ENCODE measurements at places on chromosomes 11 and 22.

- no peak for DNase-seq
Observed at GRCh38 chr22:21796863-21797262, 61.3 kb upstream of the YPEL1 start.

GRCh38 chr11:3041699-3042441 is 15.4 kb downstream of the CARS1 start:
- no peak for DNase-seq

- no peak for DNase-seq
Observed at GRCh38 chr11:73236854-73237253, 18.8 kb downstream of the P2RY2 start.

DNA sequence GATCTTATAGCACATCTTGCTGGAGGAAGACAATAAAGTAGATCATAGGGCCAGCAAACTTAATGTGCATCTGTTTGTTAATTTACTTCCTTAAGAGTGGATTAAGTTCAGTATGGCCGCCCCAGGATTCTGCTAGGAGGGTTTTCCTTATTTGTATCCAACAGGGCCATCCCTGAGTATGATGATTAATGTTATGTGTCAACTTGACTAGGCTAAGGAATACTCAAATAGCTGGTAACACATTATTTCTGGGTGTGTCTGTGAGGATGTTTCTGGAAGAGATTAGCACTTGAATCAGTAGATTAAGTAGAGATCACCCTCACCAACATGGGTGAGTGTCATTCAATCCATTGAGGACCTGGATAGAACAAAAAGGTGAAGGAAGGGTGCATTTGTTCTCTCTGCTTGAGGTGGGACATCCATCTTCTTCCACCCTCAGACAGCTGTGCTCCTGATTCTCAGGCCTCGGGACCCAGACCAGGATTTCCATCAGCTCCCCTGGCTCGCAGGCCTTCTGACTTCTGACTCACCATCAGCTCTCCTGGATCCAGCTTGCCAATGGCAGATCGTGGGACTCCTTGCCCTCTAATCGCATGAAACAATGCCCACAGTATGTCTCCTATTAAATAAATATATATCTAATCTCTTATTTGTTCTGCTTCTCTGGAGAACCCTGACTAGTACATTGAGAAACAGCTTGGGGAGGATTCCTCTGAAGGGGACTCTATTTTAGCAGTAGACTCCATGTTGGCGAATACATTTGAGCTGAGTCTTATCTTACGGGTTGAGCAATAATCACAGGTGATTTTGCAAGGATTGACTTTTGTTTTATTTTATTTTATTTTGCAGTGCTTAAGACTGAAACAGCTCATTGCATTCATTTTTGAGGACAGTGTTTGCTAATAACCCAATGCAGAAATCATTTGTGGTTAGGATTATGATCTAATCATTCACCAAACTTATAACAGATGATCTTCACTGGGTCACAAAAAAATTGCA is 9.0 kb upstream of the ZBTB44 start:
- peak; percentile 82 for DNase-seq

All from fibroblast of gingiva (primary cell).